NCI-H69 (cell line): ENCODE measurements at places on chromosomes 3 and 15.

GRCh38 chr3:63934041-63934866, 22.1 kb upstream of the SCAANT1 start:
- DNase-seq = no peak

- DNase-seq = peak; percentile 44
These were observed 96.7 kb downstream of the LSM3 start for GRCh38 chr3:14274999-14275961.

DNA sequence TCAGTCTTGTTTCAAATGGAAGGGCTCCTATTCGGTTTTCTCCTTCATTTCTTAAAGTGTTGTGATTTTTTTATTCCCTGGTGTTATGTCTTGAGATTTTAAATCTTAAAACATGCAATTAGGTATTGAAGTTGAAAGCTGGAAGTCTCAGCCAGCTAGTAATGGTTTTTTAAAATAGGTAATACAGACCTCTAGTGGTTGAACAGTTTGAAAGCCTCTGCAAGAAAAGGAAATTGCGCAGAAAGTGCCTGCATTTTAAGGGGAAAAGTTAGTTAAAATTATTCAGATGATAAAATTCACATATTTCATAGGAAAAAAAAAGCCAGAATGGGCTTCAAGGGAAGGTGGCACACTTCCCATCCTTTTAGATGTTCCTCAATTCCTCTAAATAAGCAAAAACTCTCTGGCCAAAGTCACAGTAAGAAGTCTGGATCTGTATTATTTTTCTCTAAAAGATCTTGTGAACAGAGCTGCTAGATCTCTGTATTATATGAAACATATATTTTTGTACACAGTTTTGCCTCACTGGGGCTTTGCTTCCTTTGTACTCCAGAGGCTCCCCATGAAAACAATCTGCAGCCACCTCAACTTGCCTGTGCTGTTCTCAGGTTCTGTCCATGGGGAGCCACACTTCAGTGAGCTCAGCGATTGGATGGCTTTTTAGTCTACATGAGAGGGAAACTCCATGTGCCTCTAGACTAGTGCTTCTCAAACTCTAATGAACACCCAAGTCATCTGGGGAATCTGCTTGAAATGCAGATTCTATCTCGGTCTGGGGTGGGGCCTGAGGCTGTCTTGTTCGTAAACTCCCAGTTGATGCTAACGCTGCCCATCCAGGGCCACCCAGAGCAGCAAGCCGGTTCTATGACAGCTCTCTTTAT, 21.5 kb downstream of the AGTR1 start:
- no peak for DNase-seq

DNA sequence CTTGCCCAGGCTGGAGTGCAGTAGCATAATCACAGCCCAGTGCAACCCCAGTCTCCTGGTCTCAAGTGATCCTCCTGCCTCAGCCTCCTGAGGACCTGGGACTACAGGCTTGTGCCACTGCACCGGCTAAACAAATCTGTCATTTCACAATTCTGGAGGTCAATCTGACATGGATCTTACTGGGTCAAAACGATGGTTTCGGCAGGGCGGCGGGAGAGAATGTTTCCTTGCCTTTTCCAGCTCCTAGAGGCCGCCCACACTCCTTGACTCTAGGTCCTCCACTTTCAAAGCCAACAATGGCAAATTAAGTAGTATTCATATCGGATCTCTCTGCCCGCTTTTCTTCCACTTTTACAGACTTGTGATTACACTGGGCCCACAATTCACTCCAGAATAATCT, 14.8 kb downstream of the ATP10A start:
- no peak for DNase-seq

GRCh38 chr3:150828997-150829396, 66.0 kb upstream of the SIAH2 start:
- no peak for DNase-seq

GRCh38 chr3:187013159-187013716, 82.9 kb downstream of the ST6GAL1 start:
- no peak for DNase-seq

DNA sequence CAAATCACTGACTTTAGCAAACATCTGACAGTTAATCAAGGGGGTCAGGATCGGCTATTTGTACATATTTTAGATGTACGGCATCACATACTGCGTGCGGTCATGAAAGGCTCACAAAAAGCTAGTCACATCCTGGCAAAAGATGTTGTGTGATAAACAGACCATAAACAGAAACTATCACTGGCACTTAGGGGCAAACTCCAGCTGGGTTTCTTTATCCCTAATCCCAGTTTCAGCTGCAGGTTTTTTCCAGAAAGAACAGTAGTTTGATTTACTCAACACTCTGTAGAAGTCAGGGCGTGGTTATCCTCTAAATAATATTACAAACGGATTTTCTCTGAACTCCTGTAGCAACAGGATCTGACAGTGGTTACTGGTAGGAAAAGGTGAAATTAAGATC, 112.4 kb upstream of the BHLHE40 start:
- peak; percentile 74 for DNase-seq
